ENCODE measurements at places on chromosomes 12 and 14. TPM values are rescaled to one million over a fixed set of nuclear protein-coding genes. Genes with fewer than 3 reads are reported as not detected.

ZDHHC22 gene
- not detected for total RNA-seq

C1S gene
- total RNA-seq: 2.3 TPM

GOLGA5 gene
- 20.6 TPM for total RNA-seq

DNA sequence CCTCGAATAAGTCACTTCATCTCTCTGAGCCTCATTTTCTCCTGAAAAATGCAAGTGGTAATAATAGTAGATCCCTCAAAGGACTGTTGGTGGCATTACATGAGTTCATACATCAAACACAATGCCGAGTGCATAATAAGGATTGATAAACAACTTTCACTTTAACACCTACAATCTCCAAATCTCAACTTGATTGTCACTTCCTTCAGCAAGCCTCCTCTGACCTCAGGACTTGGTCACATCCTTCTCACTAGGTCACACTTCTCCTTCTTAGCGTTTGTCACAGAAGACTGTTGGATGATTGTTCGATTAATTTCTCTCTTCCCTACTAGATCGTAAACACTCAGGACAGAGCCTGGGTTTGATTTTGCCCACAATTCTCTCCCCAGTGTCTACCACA, 7.9 kb upstream of the PRKAB1 start:
- DNase-seq: no peak
- no peaks in the 10 kb centered on the region for H3K36me3 ChIP-seq
- peak overlapping the region; percentile 3 for H3K4me3 ChIP-seq

- no peak overlapping the region for H3K27ac ChIP-seq
- no peaks in the 10 kb centered on the region for H3K36me3 ChIP-seq
Observed at GRCh38 chr12:89309815-89310214, 42.5 kb downstream of the DUSP6 start.
